ENCODE measurements at places on chromosomes 7 and 10. TPM values are rescaled to one million over a fixed set of nuclear protein-coding genes. Genes with fewer than 3 reads are reported as not detected.

Gene DGKB
- not detected for total RNA-seq

Gene LRIT1
- not detected for total RNA-seq

Gene TMEM176B
- 0.11 TPM for total RNA-seq

Gene FRMPD2
- total RNA-seq, result not detected

Gene DDX56
- total RNA-seq, result 140 TPM

Gene COL28A1
- total RNA-seq, result 0.60 TPM

Gene ITIH5
- 0.12 TPM for total RNA-seq

Gene PHKG1
- 1.9 TPM for total RNA-seq

Gene CALHM1
- total RNA-seq, result not detected

Gene PRSS37
- not detected for total RNA-seq

Gene NUPR2
- total RNA-seq, result not detected

Gene CTTNBP2
- 0.33 TPM for total RNA-seq

Gene ZNF503
- total RNA-seq, result 11.0 TPM

Gene RAMP3
- total RNA-seq, result not detected

Gene RNF32
- total RNA-seq, result 1.6 TPM

Gene ZNF853
- total RNA-seq, result 2.0 TPM

Gene BNIP3
- total RNA-seq, result 40.6 TPM

Gene CCL24
- total RNA-seq, result not detected

Gene ECHS1
- total RNA-seq, result 161 TPM

Gene NPTX2
- total RNA-seq, result 0.13 TPM

Gene PIK3CG
- total RNA-seq, result not detected

Gene MLXIPL
- total RNA-seq, result 1.4 TPM

Gene CYP3A5
- total RNA-seq, result 1.4 TPM

Gene ZCWPW1
- 1.1 TPM for total RNA-seq

Gene PDLIM1
- 231 TPM for total RNA-seq

Gene ATRNL1
- 0.14 TPM for total RNA-seq

Gene MYOZ1
- total RNA-seq, result not detected

Gene MYOF
- 183 TPM for total RNA-seq

Gene BCL7B
- total RNA-seq, result 66.8 TPM

Gene SPACDR
- total RNA-seq, result 0.65 TPM

Gene MYH16
- 0.32 TPM for total RNA-seq

Gene AGR2
- 104 TPM for total RNA-seq

Gene ST8SIA6
- total RNA-seq, result 0.13 TPM

Gene AZGP1
- total RNA-seq, result not detected
